ENCODE measurements at places on chromosomes 16 and 17.

- no peak for DNase-seq
These were observed 13.7 kb downstream of the N4BP1 start for GRCh38 chr16:48596326-48596725.

DNA sequence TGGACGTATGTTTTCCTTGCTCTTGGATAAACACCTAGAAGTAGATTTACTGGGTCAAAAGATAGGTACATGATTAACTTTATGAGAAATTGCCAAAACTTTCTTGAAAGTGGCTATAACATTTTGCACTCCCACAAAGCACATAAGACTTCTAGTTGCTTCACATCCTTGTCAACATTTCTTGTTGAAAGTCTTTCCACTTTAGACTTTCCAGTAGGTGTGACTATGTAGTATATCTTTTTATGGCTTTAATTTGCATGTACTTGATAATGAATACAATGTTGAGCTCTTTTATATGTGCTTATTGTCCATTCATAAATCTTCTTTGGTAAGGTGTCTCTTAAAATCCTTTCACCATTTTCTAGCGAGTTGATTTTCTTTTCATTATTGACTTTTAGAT is 241.2 kb upstream of the RPL38 start:
- no peak for DNase-seq

DNA sequence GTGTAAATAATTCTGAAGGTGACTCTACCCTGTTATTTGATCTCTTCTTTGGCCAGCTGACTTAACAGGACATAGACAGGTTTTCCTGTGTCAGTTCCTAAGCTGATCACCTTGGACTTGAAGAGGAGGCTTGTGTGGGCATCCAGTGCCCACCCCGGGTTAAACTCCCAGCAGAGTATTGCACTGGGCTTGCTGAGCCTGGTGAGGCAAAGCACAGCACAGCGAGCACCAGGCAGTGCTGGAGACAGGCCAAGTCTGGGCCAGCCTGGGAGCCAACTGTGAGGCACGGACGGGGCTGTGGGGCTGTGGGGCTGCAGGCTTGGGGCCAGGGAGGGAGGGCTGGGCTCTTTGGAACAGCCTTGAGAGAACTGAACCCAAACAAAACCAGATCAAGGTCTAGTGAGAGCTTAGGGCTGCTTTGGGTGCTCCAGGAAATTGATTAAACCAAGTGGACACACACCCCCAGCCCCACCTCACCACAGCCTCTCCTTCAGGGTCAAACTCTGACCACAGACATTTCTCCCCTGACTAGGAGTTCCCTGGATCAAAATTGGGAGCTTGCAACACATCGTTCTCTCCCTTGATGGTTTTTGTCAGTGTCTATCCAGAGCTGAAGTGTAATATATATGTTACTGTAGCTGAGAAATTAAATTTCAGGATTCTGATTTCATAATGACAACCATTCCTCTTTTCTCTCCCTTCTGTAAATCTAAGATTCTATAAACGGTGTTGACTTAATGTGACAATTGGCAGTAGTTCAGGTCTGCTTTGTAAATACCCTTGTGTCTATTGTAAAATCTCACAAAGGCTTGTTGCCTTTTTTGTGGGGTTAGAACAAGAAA is 5.1 kb downstream of the STH start:
- DNase-seq: no peak

DNA sequence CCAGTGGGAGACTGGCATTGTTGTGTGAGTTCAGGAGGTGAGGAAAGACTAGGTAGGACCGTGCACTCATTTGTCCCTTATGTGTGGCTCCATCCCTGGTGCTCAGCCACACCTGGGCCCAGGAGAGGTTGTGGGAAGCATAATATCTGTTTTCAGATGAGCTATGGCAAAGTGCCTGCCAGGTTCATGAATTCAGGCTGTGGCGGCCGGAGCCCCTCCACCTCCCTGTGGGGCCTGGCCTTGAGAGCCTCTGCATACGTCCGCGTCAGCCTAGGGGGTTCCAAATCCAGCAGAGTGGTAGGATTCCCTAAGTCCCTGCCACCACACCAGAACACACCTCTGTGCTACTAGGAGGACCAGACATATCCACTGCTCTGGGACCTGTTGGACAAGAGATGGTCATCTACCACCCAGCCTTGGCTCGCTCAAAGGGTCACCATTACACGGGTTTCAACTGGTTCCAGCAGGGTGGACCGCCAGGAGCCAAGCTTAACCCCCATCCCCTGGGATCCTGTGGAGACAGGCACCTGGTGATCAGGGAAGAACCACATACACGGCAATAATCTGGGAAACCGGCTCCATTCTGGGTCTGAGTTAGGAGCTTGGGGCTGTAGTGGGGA is 2.0 kb downstream of the B3GNT9 start:
- no peak for DNase-seq

DNA sequence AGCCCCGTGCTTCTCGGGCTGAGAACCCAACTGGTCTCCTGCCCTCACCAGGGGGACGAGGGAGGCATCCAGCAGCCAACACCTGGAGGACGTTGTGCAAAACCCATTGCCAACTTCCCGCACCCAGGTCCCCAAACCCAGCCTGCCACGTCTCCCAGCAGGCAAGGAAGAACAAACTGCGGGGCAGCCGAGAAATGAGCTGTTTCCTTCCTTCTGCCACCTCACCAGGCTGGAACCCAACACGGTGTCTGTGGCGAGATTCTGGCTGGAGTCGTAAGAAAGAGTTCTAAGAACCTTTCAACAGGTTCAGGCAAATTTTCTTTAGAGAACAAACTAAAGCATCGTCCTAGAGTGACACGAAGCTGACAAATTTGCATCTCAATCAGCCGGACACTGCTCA is 3.6 kb downstream of the SLC43A2 start:
- no peak for DNase-seq

DNA sequence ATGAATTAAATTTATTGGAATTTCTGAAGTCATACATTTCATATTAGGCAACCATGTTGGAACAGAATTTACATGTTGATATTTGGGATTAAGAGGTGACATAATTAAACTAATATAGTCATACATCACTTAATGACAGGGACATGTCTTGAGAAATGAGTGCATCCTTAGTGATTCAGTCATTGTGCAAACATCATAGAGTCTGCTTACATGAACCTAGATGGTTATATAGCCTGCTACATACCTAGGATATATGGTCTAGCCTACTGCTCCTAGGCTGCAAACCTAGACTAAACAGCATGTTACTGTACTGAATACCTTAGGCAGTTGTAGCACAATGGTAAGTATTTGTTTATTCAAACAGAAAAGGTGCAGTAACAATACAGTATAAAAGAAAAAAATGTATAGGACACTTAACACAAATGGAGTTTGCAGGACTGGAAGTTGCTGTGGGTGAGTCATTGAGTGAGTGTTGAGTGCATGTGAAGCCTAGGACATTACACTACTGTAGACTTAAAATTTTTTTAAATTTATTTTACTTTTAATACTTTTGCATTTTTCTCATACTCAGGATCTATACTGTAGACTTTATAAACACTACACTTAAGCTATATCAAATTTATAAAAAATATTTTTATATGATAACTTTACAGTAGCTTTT is 85.6 kb downstream of the OMG start:
- no peak for DNase-seq

GRCh38 chr16:57235128-57236021 is 9.7 kb upstream of the ARL2BP start:
- DNase-seq: no peak

DNA sequence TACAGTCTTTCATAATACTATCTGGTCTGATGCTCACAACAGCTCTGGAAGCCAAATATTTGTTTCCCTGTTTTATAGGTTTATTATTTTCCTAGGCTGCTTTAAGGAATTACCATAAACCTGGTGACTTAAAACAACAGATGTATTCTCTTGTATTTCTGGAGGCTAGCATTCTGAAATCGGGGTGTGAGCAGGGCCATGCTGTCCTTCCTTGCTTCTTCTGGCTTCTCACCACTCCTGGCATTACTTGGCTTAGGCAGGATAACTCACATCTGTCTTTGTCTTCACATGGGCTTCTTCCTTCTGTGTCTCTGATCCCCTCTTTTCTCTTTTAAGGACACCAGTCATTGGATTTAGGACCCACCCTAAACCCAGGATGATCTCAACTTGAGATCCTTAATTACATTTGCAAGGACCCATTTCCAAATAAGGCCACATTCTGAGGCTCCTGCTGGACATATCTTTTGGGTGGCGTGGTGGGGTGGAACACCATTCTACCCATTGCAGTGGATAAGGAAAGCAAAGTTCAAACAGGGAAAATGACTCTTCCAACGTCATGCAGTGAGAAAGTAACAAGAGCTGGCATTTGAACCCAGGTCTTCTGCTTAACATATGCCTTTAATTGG is 39.2 kb upstream of the TBX2 start:
- DNase-seq: no peak

- DNase-seq: no peak
These were observed 50.9 kb upstream of the TEKT3 start for GRCh38 chr17:15392326-15392741.

DNA sequence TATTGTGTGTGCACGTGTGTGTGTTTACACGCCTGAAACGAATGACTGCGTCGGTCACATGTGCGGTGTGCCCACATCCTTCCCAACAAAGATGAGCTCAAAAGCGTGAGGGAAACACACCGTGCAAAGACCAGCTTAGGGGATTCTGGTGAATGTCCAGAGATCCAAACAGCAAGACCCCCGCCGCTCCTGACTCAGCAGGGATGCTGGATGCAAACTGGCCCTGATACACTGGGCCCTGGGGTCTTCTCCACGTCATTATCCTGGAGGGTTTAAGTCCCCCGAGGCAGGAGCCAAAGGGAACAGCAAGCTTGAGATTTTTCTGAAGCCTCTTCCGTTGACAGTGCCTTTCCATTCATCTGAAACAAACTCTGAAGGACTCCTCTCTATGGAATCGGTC is 59.2 kb downstream of the TBC1D16 start:
- peak; percentile 17 for DNase-seq

- DNase-seq: no peak
These were observed 14.4 kb downstream of the BRIP1 start for GRCh38 chr17:61848896-61849295.

DNA sequence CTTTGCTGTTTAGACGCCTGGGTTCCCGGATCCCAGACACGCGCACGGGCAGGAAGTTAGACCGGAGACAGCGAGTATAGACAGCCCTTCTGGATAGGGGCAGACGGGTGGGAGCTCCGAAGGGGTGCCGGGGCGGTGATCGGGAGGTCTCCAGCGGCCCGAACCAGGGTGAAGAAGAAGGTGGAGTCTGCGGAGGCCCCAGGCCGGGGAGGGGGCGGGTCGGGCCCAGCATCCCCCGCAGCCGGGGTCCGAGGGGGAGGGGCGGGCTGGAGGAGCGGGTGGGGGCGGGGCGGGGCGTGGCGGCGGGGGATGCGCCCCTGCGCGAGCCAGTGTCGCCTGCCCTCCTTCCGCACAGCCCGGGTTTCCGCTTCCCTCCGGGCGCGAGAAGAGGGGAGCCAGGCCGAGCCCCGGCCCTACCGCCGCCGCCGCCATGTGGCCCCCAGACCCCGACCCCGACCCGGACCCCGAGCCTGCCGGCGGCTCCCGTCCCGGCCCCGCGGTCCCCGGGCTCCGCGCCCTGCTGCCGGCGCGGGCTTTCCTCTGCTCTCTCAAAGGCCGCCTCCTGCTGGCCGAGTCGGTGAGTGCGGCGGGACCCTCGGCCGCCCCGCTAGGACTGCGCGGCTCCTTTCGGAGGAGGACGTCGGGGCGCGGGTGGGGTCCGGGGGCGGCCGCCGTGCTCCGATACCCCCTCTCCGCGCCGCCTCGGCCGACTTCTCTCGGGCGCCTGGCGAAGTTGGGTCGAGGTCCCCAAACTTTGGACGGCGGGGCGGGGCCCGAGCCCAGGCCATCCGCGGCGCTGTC is at the start of gene CMTM3:
TSS of gene CMTM3 (plus strand) at position 329 of the 801 bp plus-strand sequence. CDS start at position 431, 102 bp downstream.
- peak; percentile 86 for DNase-seq

GRCh38 chr17:67833946-67834631 is 8.8 kb downstream of the BPTF start:
- DNase-seq: no peak

DNA sequence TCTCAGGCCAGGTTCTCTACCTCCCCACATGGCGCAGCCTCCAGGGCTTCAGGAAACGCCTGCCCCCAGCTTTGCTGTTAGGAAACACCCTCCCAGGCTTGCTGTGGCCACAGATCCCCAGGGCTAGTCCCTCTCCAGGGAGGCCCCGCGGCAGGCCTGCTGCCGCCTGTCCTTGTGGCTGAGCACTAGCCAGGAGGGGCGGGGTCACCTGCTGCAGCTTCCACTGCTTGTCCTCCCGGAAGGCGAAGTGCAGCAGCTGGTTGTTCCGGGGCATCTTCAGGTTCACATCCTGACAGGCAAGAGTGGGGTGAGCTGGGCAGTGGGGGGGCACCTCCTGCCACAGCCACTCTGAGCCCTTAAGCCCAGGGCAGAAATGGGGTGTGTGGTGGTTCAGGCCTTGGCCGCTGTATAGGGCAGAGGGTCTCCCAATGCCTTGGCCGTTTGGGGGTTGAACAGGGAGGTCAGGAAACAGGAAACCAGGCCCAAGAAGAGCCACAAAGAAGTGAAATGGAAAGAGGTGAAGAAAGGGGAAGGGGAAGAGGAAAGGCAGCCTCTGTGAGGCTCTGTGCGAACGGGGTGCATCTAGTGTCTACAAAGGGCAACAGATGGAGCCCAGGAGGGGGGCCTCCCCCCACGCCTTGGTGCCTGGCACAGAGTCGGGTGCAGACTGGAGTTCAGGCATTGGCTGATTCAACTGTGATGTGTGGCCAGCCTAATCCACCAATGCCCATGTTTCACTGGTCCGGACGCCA is 2.0 kb downstream of the ROGDI start:
- peak; percentile 56 for DNase-seq

DNA sequence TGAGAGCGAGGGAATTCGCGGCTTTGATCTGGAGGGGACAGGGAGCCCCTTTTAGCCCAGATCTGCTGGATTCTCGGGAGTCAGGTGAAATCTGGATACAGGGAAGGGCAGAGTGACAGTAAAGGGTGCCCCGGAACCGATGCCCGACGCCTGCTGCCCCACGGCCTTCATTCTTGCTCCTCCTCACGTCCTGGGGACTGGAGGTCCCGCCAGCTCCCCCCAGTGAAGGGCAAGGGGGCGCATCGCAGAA is 596 bp downstream of the OR1F1 start:
- no peak for DNase-seq

DNA sequence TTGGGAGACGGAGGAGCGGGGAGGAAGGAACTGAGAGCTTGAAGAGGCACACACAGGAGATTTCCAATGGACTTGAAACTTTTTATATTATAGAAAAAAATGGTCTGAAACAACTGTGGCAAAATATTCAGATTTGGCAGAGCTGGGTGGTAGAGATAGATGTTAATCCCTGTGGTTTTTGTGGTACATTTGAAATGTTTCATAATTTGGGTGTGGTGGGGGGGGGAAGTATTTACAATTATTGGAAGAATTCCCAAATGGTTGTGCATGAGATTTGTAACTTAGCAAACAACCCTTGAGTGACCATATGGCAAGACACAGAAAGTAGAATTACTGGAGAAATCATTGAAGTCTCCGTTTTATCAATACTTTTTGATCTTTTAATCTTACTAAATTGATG is 588.8 kb upstream of the PSMD7 start:
- DNase-seq: no peak

DNA sequence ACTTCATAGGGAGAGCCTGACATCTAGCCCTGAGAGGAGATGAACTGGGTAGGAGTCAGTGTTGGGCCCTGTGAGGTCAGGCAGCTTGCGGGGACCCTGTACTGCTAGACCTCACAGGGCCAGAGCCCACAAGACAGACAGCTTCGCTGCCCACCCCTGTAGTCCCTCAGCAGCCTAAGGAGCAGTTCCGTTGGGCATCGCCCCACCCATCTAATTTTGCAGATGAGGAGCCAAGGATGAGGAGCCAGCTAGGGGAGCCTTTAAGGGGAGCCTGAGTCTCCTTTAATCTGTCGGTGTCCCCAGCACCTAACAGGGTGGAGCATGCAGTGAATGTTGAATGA is 755 bp upstream of the TUFM start:
- DNase-seq: no peak
